ENCODE measurements at places on chromosomes 12 and 14.

GRCh38 chr14:54023027-54023426, 66.4 kb upstream of the BMP4 start:
- DNase-seq, result no peak

DNA sequence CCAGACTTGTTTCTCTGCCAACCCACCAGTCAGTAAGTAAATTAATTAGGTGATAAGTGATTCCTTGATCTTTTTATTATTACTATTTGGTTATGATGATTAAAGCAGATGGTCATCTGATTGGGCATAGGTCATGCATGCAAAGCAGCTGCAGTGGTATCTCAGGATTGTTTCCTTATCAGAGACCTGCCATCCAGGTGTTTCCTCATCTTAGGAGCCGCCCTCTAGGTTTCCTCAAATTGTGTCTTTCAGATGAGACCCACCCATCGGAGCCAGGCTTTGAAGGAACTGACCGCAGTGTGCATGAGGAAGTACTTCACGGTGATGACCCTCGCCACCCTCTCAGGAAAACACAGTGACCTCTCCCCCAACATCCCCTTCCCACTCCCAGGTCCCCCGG, 63.3 kb downstream of the ZFP36L1 start:
- no peak for DNase-seq

DNA sequence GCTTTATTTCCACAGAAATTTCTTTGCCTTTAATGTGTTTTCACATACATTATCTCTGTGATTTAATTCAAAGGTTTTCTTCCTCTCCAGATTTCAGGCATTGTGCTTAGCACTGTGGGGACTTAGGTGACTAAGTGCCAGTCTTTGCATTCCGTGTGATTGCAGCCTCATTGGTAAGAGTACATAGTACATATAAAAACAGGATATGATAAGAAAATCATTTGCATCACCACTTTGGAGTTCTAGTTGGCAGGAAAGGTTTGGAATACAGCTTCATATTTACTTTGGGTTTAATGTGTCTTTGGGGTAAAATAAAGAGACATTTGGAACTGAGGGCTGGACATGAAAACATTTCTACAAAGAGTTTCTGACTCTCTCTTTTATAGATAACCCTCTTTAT, 37.8 kb upstream of the C12orf75 start:
- DNase-seq, result no peak

DNA sequence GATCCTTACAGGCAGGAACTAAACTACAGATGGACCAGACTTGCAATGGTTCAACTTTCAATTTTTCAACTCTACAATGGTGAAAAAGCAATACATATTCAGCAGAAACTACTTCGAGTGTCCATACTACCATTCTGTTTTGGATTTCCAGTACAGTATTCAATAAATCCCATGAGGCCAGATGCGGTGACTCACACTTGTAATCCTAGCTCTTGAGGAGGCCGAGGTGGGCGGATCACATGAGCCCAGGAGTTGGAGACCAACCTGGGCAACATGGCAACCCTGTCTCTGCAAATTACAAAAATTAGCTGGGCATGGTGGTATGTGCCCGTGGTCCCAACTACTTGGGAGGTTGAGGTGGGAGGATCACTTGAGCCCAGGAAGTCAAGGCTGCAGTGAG, 336.1 kb downstream of the MED13L start:
- DNase-seq, result no peak
